Esophagus mucosa (tissue), 1 donor: ENCODE measurements at places on chromosomes 3 and 15.

DNA sequence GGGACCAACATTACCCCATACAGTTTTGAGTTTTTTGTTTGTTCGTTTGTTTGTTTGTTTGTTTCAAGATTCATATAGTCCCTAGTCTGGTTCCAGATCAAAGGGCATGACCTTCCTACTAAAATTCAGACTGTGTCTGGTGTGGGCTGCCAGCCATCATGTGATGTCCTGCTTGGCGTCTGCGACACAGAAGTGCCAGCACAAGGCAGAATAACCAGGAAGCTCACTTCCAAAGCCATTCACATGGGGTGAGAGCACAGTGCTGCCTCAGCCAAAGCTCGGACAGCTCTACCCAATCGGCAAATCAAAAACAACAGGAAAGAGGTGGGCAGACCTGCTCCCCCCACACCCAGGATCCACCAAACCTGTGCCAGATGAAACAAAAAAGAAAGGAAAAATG is 142.6 kb upstream of the THBS1 start:
- no peak for ATAC-seq

- no peak for ATAC-seq
These were observed 3.3 kb downstream of the VPS8 start for GRCh38 chr3:184815046-184815930.

DNA sequence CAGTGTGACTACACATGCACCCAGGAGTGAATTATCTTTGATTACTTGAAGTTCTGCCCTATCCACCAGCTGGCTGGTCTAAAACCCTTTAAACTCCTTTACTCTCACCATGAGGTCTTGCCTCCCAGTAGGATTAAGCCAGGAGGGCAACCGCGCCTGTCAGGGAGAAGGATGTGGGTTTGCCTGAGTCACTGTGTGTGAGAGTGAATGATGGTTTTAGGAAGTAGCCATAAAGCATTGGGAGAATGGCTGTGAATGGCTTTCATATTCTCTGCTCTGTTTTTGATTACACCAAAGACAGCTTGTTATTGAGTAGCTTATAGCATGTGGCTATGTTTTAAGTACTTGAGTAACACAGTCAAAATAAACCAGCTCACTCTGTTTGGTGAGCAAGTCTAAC is 637.7 kb upstream of the TBL1XR1 start:
- ATAC-seq, result peak; percentile 29

DNA sequence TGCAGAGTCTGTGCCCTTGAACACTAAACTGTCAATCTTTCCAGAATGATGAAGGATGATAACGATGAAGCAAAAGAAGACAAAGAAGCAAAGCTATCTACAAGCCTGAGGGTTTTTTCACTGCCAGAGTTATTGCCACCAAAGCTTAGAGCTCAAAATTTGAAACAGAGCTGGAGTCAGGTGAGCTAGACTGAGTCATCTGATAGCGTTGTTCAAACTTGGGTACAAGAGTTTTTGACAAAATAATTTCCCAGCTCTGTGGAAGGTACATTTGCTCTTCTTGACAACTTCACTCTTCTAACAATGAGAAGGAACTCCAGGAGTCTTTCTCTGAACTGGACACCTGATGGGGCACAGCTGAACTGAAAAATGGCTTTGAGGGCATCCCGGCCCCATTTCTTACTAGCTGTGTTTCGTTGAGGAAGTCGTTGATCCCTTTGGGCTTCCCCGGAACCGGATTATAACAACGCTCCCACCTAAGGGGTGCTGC is 715 bp downstream of the MCCC1 start:
- ATAC-seq, result no peak

- peak; percentile 36 for ATAC-seq
These were observed 384.7 kb downstream of the MFSD1 start for GRCh38 chr3:159186581-159186980.

DNA sequence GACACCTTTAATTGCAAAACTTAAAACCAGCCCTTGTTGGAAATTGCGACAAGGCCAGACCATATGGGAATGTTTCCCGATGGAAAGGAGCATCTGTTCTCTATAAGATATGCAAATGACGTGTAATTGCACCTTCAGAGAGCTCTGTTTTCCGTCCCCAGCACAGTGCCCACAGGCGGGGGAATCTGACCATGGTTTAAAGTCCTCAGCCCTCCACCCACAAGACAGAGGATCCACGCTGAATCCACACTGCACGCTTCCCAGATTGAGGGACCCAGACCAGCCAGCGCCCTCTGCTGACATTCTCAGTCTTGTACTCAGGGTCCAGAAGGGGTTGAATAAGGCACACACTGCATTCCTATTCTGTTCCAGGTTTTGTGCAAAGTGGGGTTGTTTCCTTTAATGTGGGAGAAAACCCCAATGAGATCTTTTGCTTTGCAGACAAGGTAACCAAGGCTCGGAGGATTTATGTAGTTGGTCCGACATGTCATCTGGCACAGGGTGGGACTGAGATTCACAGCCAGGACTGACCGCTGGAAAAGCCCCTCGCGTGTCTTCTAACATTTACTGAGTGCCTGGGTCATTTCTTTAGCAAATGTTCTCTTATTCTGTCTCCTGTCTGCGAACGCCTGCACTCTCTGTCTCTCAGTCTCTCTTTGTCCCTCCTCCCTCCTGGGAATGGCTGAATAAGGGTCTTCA is 36.8 kb upstream of the KLHL25 start:
- peak; percentile 61 for ATAC-seq

DNA sequence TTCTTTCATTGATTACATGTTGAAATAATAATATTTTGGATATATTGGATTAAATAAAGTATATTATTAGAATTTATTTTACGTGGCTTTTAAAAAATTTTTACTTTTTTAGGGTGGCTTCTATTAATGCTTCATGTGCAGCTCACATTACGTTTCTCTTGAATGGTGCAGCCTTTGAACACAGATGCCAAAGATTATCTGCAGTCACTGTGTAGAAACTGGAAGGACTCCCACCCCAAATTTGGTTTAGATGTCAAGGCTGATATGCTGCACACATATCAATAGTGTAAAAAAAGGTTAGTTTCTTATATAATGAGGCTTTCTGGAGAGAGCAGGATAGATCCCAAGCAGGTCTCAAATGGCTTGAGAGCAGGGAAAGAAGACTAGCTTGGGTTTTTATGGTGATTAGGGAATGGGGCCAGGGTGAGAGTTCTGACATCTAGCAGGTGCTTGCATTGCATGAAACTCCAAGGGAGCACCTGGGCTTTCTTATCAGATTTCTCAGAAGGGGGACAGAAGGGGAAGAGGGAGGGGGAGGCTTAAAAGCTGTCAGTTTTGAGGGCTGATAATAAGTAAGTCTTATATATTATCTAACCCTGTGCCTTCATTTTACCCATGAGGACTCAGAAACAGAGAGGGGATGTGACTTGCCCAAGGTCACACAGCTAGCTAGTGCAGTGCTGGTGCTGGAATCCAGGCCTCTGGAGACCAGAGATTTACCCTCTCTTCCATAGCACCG is 89.6 kb downstream of the CHST2 start:
- no peak for ATAC-seq

- no peak for ATAC-seq
These were observed 418.7 kb upstream of the SGO1 start for GRCh38 chr3:20604659-20605058.

DNA sequence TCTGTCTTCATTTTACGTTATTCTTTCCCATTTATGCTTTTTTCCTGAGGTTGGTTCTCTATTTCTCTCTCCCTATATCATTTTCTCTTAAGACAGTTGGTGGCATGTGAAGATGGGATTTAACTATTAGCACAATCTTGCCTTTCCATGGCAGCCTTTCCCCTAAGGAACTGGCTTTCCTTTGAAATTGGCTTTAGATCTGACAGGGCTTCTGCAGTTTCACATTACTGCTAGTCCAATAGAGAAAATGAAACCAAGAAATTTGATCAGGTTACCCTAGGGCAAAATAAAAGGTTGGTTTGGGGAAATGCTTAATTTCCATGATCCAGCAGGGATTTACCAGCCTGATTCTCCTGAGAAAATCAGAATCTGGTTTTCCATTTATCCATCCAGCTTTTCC is 22.7 kb upstream of the CHL1 start:
- no peak for ATAC-seq
